ENCODE measurements at places on chromosomes 3 and 15.

DNA sequence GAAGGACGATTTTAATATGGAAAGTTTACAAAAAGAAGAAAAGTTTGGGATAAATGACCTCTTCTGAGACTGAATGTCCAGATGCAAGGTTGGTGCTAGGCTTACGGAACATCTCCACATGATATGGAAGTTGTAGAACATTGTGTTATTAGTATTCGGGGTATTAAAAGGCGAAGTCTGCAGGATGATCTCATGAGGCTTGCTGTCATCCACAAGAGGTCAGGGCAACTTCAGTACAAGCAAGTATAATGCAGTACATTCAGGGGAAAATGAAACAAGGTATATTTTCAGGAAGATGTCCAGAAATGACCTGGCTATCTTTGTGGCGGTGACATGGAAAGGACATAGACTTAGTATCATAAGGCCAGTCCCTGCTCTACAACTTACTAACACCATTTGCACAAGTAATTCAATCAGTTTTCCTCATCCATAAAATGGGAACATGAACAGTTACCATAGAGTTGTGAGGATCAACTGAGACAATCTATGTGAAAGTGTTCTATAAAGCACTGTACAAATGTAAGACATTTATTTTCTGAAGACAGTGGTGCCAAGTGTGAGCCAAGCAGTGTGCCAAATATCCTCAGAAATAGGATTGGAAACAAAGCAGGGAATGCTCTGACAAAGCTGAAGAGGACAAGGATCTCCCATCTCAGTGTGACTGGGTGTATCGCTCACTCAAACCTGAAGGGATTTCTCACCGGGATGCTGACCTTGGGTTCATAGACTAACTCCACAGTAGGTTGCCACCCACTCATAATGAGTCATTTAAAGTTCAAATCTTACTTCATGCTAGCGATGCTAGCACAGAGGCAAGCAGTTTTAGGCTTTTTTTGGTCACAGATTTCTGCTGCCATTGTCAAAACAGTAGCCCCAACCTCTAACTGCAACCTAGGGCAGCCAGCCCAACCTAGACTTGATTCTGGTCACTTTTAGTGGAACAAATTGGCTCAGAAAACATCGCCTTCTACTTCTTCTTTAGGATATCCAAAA is 118.3 kb downstream of the TIGIT start:
- no peak for DNase-seq

- no peak for DNase-seq
Observed at GRCh38 chr3:114714957-114715460, 421.2 kb downstream of the TIGIT start.

DNA sequence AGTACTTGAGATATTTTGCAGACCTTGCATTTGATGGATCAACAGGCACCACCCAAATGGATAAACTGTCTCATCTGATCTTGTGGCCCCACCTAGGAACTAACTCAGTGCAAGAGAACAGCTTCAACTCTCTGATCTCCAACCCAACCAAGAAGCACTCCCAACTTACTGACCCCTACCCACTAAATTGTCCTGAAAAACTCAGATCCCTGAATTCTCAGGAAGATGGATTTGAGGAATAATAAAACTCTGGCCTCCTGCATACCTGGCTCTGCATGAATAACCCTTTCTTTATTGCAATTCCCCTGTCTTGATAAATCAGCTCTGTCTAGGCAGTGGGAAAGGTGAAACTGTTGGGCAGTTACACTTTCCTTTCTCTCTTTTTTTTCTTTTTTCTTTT is 247.9 kb downstream of the ZPLD1 start:
- no peak for DNase-seq

DNA sequence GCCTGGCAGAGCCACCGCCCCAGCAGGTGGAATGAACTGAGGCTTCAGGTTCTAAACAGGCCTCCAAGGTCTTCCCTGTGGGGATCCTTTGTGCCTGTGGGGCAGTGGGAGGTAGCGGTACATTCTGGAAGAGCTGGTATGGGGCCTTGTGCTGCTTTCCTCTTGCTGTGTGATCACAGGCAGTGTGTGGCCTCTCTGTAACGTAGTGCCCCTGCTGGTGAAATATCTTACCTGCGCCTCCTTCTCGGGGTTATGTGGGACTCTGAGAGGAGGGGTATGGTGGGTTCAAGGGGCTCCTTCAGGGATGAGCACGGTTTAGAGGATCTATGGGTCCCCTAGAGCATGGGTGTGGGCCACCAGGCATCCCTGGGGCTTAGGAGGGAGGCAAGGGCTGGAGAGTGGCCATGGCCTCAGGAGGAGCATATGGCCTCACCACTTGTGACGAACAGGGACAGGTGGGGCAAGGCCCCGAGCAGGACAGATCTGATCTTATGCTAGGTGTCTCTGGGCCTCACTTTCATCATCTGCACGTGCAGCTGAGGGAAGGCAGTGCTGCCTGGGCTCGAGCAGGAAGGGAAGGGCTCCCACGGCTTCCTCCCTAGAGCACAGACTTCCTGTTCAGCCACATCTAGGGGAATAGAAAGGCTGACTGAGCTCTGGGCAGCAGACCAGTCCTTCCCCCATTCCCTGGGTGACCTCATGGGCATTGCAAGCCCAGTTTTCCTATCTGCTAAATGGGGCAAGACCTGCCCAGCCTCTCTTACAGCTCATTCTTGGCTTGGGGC is 1.9 kb upstream of the ALS2CL start:
- DNase-seq: no peak

DNA sequence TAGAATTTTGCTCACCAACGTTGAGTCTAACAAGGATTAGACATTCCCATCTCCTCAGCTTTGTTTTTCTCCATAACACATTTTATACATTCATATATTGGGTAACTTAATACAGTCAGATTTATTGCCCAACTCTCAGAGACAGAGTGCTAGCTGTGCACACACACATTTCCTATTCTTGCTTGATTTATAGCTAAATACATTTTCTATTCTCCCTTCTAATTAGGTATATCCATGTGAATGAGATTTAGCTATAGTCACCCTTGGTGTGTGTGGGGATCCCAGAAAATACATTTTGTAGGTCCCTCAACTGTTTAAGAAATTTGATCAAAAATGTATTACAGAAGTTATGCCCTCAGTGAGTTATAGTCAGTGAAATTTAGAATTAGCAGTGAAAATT is 715.4 kb downstream of the NSUN3 start:
- DNase-seq: no peak

GRCh38 chr15:63834500-63835210 is 907 bp upstream of the HERC1 start:
- DNase-seq: no peak

DNA sequence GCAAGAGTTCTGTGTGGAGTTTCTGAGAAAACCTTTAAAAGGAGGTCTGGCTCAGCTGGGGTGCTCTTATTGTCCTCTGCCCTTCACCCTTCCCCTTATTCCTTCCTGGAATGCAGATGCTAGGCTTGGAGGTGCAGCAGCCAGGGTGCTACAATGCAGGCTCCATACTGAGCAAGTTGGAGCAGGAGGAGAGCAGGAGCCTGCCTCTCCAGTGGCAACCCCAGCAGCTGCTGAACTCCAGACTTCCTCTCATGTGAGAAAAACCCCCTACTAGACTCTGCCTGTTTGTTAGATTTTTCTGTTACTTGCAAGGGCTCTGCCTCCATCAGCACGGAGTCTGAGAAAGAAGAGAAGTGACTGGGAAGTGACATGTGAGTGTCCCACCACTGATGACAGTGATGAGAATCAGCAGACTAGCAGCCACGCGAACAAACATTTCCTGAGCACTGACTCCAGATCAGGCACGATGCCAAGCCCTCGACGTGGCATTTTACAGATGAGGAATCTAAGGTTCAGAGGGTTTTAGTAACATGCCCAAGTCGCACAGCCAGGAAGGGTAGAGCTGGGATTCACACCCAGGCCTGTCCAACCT is 16.1 kb upstream of the RARRES1 start:
- DNase-seq: no peak

GRCh38 chr15:52243697-52244555 is 51.7 kb downstream of the MYO5C start:
- no peak for DNase-seq

GRCh38 chr15:51982770-51983103 is 11.2 kb upstream of the LEO1 start:
- no peak for DNase-seq

GRCh38 chr15:50166216-50166615 is 15.8 kb upstream of the SLC27A2 start:
- DNase-seq: no peak

GRCh38 chr15:33021806-33022389 is 172.6 kb downstream of the FMN1 start:
- DNase-seq: peak; percentile 46

- DNase-seq: no peak
Observed at GRCh38 chr3:132625613-132626012, 28.5 kb downstream of the ACKR4 start.

GRCh38 chr15:92505611-92506010 is 111.9 kb downstream of the ST8SIA2 start:
- no peak for DNase-seq

DNA sequence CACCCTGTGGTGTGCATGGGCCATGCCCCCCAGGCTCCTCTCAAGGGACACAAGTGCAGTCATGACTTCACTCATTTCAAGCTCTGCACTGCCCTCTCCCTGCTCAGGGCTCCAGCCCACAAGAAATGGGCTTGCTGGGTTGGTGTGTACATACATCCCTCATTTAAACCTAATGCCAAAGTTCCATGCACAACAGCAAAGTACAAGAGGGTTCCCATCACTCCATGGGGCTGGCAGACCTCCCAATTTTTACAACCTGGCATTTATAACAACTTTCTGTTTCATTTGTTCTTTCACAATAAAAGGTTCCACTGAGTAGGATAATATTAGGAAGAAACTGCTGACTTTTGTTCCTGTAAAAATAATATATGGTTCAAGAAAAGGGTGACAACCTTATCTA is 54.3 kb downstream of the HERC2 start:
- no peak for DNase-seq

DNA sequence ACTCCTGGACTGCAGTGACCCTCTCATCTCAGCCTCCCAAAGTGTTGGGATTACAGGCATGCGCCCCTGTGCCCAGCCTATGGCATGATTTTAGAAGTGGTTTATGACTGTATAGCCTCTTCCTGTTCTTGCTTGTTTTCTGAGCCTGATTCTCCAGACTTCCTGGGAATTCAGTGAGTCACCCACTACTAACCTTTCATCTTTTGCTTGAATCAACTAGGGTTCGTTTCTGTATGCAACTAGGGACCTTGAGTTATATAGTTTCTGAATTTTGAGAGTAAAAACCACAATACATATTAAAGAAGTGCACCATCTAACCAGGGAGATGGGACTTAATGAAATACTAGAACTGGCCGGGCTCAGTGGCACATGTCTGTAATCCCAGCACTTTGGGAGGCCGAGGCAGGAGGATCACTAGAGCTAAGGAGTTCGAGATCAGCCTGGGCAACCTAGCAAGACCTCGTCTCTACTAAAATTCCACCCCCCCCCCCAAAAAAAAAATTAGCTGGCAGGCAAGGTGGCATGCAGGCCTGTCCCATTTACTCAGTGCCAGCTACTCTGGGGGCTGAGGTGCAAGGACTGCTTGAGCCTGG is 76.0 kb downstream of the ZNF609 start:
- peak; percentile 24 for DNase-seq

All from 8988T (cell line).